ENCODE measurements at places on chromosomes 13 and 19.

DNA sequence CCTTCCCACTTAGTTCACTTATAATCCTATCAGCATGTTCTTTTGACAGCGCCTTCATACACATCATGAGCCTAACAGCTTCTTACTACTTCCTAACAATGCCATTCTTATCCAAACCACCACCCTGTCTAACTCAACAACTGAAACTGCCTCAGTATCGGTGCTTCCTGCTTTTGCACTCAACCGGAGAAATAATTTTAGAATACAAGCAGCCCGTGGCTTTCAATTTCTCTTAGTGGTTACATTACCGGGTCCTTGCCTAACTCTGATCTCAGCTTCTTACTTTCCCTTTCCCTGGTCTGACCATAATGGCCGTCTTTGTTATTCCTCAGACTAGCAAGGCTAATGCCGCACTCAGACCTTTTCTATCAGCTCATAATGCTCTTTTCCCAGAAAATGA is 17.0 kb downstream of the ZFP82 start:
- no peak for DNase-seq

- no peak for DNase-seq
These were observed 29.9 kb downstream of the UCHL3 start for GRCh38 chr13:75579529-75579928.

- DNase-seq = no peak
These were observed 20.8 kb upstream of the SEMA6B start for GRCh38 chr19:4580021-4580901.

DNA sequence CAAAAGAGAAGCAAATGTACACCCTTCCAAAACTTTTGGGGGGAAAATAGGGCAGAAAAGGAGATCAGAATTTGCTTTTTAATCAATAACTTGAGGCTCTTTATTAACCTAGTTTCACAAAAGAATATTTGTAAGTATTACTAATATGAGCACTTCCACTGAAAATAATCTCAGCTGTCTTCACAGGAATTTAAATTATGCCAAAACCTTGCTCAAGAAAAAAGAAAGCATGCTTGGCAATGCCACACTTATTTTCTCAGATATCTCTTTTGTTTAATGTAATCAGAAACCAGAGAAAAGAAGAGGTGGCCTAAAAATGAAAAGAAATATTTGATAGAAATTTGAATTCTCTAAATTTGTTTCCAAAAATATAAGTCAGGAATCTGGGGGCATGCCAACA is 234.9 kb upstream of the GPC6 start:
- DNase-seq = no peak

GRCh38 chr19:36572593-36573019 is 486 bp downstream of the ZNF529 start:
- DNase-seq = no peak

All from stimulated activated CD4-positive, alpha-beta T cell treated with anti-CD3 and anti-CD28 coated beads, TNF-alpha, amount 100 ng/mL, for 1 hour (primary cell).